ENCODE measurements at places on chromosomes 11 and 22.

DNA sequence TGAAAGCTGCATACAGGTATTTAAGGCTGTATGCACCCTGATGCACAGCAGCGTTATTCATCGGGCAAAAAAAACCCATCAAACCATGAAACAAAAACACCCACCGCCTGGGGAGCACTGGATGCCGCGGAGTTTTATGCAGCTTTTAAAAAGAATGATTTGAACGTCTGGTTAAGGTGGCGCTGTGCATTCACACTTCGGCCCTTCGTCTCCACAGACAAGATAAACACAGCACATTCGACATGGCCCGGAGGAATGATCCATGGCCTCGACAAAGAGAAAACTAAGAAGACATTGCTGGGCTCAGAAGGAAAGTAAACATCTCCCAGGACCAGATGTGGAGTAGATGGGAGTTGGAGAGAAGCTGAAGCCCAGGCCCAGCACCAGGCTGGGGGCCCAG is 40.8 kb upstream of the GAL start:
- no peak for DNase-seq

- DNase-seq = peak; percentile 47
Observed at GRCh38 chr11:126391970-126392632, 36.6 kb downstream of the ST3GAL4 start.

GRCh38 chr11:12221051-12221535 is 110.7 kb downstream of the MICAL2 start:
- no peak for DNase-seq

- no peak for DNase-seq
Observed at GRCh38 chr11:8093931-8094575, 13.0 kb downstream of the TUB start.

DNA sequence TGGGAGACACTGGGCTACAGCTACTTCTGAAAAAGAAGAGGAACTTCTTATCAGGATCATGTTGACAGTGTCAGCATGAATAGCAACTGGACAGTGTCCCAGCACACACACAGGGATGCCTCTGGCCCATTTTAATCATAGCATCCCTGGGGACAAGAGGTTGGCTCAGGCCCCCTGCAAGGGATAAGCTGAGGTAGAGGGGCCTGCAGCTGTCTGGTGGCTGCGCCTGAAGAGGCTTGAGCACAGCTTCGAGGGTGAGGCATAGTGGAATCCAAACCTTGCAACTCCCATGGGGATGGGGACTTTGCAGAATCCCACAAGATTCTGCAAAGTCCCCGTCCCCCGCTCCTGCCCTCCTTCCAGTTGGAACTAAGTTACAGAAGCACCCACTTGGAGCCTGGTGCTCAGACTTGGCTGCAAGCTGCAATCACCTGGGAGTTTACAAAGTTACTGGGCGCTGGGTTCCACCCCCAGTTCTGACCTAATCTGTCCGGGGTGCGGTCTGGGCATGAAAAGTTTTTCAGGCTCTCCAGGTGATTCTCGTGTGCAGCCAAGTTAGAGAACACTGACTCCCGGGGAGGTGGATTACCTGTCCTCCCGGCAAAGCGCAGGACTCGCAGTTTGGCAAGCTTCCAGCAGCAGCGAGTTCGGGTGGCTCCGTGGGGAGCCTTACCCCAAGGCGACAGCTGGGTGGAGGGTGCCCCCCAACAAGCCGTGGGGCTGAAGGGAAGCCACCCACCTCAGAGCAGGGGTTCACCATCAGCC is 16.0 kb upstream of the LINC01488 start:
- DNase-seq = no peak

DNA sequence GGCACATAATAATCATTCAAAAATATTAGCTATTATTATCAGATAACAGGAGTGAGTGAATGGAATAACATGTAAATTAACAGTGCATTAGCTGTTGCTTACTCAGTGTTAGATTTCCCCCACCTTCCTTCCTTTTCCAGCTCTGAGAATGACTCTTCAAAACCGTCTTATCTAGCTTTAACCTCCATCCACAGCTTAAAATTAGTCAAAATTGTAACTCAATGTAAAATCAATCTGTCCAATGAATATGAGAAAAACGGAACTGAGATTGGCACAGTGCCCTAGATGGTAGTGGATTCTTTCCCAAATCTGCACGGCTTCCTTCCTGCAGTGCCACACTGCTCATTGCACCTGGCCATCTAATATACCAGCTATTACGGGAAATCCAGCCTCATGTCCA is 156.8 kb upstream of the BDNF start:
- DNase-seq = no peak

GRCh38 chr11:99068832-99069231 is 48.1 kb downstream of the CNTN5 start:
- DNase-seq = no peak

DNA sequence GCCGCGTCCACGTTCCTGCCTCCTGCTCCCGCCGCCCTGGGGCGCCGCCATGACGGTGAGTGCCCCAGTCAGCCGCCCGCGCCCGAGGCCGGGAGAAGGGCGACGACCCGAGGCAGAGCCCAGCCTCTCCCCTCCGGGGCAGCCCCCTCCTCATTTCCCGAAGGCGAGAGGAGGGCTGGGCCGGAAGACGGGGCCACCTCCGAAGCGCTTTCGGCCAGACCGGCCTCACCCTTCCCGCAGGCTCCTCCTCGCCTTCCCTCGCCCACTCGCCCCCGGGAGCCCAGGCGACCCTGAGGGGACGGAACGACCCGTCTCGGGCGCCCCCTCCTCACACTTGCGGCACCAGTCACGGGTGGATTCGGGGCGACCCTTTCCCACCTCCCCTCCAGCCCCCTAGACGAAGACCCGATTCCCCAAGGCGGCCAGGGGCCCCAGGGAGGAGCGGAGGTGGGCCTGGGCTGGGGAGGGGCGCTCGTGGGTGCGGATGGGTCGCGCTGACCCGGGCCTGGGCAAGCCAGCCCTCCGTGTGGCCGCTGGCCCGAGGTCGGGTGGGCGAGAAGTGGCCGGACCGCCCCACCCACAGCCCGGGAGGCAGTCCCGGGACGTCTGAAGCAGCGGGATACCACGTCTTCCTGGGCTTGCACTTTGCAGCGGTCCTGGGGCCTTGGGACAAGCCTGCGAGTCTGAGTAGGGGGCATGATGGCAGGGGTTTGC is 49.7 kb downstream of the TRIOBP start:
- peak; percentile 16 for DNase-seq

DNA sequence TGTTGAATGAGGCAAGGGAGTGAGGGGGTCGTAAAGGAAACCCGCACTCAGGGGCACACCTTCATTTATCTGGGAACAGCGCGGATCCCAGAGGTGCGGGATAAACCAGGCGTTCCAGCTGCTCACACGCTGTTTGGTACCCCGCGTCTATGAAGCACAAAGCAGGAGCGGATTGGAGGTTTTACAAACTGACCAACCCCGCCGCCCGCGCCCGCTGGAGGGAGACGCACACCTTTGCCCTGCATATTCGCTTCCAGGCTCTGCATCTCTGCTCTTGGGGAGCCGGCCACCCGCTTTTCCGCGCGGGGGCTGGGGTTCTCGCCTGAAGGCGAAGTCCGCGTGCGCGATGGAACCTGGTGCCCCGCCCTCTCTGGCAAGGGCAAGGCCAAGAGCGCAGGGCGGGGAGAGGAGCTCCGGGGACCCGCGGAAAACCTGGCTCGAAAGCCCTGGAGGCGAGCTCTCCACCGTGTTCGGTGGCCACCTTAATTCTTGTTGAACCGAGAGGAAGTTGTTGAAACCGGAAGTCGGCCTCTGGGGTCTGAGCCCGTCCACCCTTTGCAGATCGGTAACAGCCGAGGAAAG is 6.8 kb upstream of the ALX4 start:
- DNase-seq = no peak

DNA sequence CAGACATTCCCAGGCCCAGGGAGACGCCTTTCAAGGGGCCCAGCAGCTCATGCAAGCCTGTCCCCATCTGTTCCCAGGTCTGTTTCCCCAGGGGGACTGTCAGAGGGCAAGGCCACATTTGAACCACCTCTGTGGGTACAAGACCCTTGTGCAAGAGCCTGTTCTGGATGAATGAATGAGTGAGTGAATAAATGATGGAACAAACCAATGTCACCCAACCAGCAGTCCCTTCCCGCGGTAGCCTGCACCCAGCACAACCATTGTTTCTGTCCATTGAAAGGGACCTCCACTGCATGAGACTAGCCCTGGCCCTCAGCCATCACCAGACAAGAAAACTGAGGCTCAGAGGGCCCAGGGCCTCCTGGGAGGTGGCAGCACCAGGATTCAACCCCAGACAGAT is 69.7 kb upstream of the TCF20 start:
- no peak for DNase-seq

DNA sequence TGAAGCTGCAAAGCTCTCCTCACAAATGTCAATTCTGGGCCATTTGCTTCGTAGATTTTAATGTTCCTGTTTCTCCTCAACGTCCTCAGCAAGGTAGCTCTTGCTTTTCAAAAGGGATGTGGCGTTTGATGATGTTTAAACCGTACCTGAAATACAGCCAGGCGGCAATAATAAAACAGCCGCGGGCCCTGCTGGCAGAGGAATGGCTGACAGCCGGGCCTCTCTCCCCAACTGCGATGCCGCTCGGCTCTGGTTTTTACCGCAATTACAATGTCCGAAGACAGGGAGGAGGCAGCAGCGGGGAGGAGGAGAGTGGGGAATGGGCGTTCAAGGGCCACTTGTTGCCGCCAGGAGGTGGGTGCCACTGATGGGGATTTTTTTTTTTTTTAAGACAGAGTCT is 27.5 kb downstream of the MACROD1 start:
- no peak for DNase-seq

DNA sequence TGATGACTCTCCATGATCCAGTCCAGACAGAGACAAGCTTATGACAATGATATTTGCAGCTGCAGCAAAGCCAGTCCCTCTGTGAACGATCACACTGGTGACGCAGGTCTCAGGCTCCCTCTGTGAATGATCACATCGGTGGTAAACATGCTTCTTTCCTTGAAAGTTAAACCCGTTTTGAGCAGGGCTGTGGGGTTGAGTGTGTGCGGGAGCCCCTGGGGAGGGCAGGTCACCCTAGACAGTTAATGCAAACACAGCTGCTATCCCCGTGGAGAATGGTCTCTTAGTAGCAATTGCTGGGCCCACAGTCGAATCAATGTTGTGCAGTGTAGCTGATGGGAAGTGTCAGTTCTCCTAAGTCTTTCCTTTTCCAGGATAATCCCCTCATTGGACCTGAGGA is 71.0 kb upstream of the KIRREL3 start:
- DNase-seq = no peak

GRCh38 chr11:9664276-9665171 is 647 bp downstream of the SWAP70 start:
- peak; percentile 23 for DNase-seq

DNA sequence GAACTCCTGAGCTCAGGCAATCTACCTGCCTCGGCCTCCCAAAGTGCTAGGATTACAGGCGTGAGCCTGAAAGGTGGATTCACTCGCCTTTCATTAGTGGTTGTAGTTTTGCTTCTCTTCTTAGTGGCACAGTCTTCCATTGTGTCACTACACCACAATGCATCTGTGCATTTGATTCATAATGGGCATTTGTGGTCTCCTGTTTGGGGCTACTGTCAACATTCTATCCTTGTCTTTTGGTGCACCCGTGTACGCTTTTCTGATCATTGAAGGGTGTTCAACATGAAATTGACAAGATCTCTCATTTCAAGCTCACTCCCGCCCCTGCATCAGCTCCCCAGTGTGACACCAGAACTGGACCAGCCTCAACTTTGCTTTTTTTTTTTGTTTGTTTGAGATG is 2.0 kb upstream of the SYT12 start:
- DNase-seq = no peak

DNA sequence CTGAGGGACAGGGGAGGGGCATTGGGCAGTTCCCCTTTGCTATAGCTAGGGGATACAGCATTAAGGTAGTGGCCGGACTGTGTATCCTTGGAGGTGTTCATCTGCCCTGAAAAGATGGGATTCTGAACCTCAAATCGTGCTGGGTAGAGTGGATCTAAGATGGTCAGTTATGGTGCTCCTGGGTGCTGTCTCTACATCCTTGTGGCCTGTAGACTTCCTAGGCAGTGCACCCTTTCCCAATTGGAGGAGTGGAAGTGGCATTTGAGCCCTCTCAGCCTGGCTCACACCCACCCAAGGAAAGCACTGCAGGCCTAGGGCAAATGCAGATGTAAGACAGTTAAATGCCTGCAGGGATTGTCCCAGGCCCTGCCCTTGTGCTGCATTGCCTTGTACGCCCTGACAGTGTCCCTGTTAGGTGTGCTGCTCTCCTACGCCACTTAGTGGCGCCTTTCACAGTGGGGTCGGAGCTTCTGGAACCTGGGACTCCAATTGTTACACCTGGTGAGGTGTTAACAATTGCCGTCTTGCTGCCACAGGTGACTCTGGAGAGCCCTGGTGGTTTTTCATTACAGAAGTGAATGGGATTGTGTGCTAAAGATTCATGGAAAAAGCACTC is 35.0 kb downstream of the PPFIBP2 start:
- DNase-seq = no peak

DNA sequence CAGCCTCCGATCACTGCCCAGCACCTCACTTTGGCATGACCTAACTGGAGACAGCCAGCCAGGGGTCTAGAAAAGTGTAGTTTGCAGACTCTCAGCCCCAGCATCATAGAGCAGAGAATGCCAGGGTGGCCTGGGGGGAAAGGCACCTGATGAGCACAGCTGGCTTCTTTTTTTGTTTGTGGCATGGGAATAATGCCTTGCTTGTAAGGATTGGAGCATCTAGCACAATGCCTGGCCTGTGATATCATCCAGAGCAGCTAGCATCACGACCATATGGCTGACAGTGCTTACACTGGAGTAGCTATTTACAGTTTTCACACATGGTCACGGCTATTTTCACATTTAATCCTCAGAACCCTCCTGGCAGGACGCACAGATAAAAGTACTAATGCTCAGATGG is 594.8 kb upstream of the B3GAT1 start:
- DNase-seq = no peak

DNA sequence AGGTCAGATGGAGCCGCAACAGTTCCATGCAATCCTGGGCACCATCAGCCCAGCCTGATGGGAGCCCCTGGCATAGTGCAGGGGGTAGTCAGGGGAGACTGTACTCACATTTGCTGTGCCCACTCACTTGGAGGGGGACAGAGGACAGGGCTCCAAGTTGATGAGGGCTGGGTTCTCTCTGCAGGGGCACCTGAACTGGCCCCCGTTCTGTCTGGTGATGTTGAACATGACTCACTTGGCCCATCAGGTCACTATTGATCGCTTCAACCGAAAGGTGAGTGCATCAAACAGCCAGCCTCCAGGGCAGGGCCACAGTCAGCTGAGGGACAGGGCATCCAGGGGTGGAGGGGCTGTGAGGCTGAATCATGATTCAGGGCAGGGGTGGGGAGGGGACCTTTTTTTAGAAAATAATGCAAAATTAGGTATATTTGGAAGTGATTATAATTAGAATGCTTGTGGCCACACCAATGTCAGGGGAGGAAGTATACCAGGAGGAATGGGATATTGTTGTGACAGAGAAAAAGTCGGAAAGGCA is 66.4 kb downstream of the OTOG start:
- DNase-seq = no peak

- DNase-seq = no peak
Observed at GRCh38 chr11:98564233-98564632, 456.5 kb upstream of the CNTN5 start.

All from inflammatory macrophage treated with lipopolysaccharide for 1 hour (primary cell).